Cortex of kidney (tissue), 1 donor: ENCODE measurements at places on chromosomes 11 and 22.

- DNase-seq, result no peak
Observed at GRCh38 chr22:39738746-39739145, 154.8 kb downstream of the ENTHD1 start.

DNA sequence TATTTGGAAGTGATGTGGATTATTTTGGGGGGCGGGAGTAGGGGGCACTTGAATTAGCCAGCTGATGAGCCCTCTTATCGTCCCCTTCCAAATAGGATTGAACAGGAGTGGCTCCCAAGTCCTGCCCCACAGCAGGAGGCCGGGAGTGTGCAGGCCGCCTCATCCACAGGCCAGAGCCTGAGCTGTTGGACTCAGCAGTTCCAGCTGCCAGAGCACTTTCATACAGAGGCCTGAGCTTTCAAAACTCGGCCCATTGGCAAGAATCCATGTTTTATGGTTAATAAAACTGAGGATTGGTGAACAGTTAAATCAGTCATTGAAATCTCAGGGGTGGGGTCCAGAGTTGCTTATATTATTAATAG is 9.6 kb downstream of the FAM118A start:
- no peak for DNase-seq

DNA sequence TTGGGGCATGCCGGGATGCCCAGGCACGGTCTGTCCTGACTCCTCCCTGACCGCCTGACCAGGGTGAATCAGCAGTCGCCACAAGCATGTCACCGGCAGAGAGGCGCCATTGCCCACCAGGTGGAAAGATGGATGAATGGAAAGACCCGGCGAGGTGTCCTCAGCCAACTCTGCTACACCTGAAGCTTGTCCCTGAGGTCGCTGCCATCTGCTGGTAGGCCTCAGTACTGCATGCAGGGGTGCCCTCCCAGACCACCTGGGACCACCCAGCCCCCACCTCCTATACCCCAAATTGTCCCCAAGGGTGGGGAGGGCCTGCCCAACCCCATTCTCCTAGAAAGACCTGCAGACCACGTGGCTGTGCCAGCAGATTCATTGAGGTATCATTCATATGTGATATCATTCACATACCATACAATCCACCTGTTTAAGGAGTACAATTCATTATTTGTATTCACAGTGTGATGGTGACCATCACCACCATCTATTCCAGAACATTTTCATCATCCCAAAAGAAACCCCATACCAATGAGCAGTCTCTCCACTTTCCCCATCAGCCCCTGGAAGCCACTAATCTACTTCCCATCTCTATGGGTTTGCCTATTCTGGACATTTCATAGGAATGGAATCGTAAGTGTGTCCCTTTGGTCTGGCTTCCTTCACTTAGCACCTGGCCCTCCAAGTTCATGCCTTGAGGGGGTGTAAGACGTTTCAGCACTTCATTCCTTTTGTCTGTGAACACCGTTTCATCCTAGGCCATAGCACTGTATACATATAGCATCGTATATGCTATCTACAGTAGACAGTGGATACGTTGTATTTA is 17.5 kb downstream of the FGF3 start:
- DNase-seq, result no peak

GRCh38 chr22:49382451-49382735 is 445.3 kb downstream of the BRD1 start:
- DNase-seq, result no peak

DNA sequence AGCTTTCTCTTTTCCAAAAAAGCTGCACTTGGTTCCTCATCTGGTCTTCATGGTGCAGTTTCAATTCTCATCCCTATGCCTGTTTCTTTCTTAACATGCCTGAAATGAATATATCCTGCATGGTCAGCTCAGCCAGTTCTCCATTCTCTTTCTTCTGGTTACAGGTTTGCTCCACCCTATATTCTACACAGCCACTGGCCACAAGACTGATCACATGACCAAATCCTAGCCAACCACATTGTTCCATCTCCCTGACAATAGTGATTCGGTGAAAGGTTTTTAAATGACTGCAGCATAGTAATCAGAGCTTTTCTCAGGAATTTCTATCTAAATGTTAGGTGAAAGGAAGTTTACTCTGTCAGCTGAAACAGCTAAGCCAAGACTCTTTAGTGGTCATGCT is 891.4 kb downstream of the METTL15 start:
- no peak for DNase-seq

DNA sequence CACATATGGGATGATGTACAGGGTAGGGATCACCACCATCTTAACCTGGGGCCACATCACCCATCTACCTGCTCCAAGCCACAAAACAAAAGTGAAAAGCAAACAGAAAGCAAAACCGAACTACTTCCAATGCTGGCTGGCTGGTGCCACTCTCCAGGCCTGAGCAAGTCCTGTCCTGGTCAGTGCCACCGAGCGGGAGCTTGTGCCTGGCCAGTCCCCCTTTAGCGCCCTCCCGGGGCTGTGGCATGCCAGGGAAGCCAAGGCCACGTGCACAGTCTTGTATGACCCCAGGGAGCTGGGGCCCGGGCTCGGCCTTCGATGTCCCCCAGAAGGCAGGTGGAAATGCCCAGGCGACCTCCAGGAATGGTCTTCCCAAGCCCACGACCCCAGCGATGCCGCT is 17.9 kb upstream of the NAP1L4 start:
- DNase-seq, result no peak

- no peak for DNase-seq
Observed at GRCh38 chr11:2797741-2798361, 87.7 kb downstream of the CDKN1C start.

DNA sequence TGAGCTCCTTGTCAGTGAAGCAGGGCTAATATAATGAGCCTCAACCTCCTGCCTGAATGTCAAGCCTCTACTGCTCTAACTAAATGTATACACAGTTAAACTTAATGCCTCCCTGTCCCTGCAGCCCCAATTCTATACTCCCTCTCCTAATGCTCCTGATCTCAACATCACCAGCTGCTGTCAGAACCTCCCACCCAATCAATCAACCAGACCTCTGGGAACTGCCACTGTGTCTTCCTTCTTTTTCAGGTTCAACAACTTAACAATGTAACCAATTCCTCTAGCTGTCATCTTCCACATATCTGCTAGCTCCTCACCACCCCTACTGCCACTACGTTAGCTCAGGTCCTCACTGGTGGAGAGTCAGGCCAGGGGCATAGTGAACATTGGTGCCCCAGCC is 339.8 kb upstream of the NARS2 start:
- DNase-seq, result no peak

- no peak for DNase-seq
Observed at GRCh38 chr11:102238391-102238821, 78.9 kb upstream of the BIRC3 start.

DNA sequence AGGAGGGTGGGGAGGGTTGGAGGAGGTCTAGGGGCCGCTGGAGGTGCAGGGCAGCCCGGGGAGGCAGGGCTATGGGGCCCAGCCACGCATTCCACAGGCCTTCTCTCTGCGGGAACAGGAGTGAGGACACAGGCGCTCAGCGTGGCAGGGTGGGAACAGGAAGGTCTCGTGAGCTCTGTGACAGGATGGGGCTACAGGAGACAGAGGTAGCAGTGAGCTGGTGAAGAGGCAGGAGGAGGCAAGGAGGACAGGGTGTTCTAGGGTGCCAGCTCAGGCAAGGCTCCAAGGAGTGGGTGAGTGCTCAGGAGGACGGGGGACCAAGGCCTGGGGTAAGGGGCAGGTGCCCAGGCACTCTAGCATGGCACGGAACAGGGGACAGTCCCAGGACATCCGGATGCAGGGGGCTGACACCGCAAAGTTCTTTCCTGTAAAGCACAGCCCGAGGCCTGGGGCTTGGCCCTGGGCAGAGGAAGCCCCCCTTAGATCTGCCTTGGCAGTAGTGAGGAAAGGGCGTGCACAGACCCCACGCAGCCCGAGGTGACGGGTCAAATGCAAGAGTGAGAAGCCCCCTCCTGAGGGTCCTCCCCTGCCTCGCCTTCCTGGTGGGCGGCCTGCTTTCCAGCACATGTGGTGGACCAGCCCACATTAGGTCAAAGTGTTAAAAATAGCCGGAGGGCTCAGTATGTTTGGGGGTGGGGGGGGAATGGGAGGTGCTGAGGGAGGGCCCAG is 4.7 kb upstream of the NEAT1 start:
- DNase-seq, result no peak

DNA sequence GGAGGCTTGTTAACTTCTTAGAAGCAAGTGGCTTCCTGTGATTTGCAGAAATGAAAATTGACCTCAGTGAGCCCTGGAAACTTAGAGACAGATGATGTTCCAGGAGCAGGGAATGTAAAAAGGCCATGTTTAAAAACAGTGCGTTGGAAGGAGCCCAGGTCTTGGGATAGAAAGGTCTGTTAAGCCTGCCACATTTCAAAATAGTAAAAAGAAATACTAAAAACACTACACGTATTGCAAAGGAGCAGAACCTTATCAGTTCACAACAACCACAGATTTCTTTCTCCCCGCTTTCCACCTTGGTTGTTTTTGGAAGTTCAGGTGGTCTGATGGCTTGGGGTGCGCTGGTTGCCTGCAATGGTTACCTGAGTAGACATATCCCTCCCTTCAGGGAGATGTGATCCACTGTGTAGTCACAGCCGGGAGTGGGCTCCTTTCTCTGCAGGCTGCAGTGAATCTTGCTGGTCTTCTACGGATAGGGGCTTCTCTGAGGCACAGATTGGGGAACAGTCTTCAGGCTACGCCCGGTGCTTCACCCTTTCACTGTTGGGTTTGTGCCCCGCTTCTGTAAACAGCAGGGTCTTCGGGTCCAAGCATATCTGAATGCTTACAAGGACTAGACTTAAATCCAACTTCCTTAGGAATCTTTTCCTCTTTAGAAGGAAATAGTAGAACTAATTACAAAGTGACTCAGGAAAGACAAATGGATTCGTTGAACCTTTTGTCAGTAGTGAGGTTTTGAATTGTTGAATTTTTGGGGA is 1.9 kb downstream of the TEAD1 start:
- DNase-seq, result no peak

DNA sequence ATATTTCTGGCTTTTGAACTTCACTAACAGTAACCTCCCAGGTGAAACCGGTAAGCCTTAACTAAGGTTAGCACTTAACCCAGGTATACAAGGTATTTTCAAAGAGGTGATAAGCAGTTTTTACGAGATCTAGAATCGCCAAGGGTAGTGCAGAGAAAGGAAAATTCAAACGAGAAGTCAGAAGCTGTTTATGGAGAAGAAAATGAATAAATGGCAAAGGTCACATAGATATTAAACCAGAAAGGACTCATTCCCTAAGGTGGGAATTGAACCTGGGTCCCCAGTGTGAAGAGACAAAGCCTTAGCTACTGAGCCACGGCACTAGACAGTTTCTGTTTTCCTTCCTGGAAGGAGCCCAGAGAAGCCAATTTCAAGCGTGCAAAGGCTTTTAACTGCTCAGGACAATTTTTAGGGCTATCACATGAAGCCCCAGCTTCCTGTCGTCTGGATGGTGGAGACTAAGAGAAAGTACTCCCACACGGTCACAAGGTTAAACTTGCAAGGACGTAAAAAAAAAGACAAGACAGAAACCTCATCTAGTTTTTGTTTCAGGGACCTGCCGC is 5.7 kb upstream of the C1QTNF6 start:
- DNase-seq, result no peak

- DNase-seq, result no peak
Observed at GRCh38 chr11:92859156-92859690, 110.2 kb upstream of the MTNR1B start.

- DNase-seq, result no peak
Observed at GRCh38 chr11:77828926-77829325, 8.0 kb downstream of the AAMDC start.

GRCh38 chr22:35629406-35630216 is 12.5 kb upstream of the MB start:
- DNase-seq, result no peak

DNA sequence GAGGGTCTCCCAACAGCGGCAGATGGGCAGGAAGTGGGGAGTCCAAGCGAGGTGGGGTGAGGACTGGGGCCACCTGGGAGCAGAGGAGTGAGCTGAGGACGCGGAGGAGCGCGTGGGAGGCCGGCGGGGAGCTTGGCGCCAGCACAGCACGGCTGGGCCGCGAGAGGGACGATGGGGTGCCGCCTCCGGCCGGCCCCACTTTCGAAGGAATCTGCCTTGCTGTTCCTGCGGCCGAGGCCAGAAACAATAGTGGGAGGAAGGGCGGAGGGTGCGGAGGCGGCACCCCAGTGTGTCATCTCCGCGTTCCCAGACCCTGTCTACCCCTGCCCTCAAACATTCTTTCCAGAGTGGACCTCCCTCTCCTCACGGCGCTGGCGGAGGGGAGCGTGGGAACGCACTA is 5.5 kb downstream of the INS start:
- no peak for DNase-seq

DNA sequence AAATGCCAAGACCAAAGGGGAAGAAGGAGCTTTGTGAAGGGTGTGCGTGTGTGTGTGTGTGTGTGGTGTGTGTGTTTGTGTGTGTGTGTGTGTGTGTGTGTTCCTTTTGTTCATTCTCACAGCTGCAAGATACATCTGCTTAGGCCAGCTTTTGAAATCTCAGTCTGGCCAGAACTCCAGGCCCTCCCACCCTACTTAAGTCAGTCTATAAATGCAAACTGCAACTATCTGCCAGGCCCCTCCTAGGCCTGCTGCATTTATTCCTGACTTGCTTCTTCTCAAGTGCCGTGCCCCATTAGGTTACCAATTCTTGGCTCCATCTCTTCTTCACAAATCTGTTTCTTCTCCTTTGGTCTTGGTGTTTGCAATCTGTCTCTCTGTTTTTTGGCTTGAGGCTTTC is 21.6 kb upstream of the RIC3 start:
- DNase-seq, result no peak

DNA sequence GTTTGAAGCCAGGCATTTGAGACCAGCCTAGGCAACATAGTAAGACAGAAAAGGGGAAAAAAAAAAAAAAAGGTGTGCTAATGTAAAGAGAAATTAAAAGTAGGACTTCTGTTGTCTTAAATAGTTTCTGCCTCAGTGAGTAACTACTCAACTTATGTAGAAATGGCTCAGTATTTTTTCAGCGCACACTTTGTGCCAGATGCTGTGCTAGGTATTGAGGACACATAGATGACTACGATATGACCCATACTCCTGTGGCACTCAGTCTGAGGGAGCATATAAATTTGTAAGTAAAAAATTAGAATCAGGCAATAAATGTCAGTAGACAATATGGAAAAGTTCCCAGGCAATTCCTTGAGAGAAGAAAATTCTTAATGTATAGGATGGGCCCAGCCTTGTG is 93.9 kb downstream of the YAP1 start:
- DNase-seq, result no peak

DNA sequence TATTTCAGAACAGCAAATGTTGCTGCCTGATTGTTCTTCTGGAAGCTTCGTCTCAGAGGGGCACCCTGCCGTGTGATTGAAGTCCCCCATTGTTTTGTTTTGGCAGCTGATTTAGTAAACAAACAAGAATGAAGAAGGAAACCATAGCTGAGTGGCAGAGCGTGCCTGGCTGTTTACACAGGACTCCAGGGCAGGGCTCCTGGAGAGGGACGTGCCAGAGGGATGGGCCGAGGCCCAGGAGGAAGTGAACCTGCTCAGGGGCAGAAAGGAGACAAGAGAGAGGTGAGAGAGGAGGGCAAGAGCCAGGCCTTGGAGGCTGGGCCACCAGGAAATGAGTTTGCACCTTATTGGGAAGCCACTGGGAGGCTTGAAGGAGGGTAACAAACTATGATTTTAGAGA is 85.5 kb upstream of the B3GAT1 start:
- DNase-seq, result no peak

GRCh38 chr11:47332303-47332711 is 20.2 kb downstream of the MYBPC3 start:
- DNase-seq, result no peak
